ENCODE measurements at places on chromosomes 3 and 15. TPM values are rescaled to one million over a fixed set of nuclear protein-coding genes. Genes with fewer than 3 reads are reported as not detected.
A peak's percentile ranks its signal among the peaks of the same experiment; 100 is the strongest.

DNA sequence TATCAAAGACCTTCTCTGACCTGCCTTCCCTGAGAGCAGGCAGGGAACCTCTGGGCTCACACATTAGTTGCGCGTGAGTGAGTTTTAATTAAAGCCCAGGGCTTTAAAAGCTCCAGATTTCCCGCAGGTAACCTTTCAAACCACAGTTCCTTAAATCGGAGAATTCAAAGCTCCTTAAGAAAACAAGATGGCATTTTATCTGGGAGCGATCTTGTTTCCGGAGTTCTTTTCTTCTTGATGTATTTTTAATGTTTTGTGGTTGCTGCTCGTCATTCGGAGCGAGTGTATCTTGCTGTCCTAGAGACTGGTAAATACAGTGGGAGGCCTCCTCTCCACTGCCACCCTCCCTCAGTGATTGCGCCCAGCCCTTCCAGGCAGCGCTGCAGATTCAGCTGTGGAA is 284.3 kb downstream of the CLSTN2 start:
- DNase-seq: no peak
- no peaks in the 10 kb centered on the region for H3K36me3 ChIP-seq
- no peaks in the 10 kb centered on the region for H3K27me3 ChIP-seq
- peaks cover 16% of the 10 kb centered on the region for H3K4me1 ChIP-seq
- H3K4me3 ChIP-seq: no peak overlapping the region

- peaks cover 1% of the 10 kb centered on the region for H3K36me3 ChIP-seq
- peak overlapping the region; percentile 99 for H3K27ac ChIP-seq
- peak; percentile 12 for DNase-seq
- no peaks in the 10 kb centered on the region for H3K27me3 ChIP-seq
- peaks cover 82% of the 10 kb centered on the region for H3K4me1 ChIP-seq
- no peak overlapping the region for H3K4me3 ChIP-seq
Observed at GRCh38 chr15:65416845-65417416, 5.8 kb downstream of the IGDCC4 start.

- H3K27ac ChIP-seq: no peak overlapping the region
- H3K4me3 ChIP-seq: no peak overlapping the region
- no peaks in the 10 kb centered on the region for H3K27me3 ChIP-seq
- no peak for DNase-seq
- peaks cover 4% of the 10 kb centered on the region for H3K36me3 ChIP-seq
- peaks cover 10% of the 10 kb centered on the region for H3K4me1 ChIP-seq
Observed at GRCh38 chr3:191414732-191415131, 46.2 kb upstream of the PYDC2 start.

GRCh38 chr3:126321490-126321889 is 35.7 kb downstream of the KLF15 start:
- H3K27ac ChIP-seq: no peak overlapping the region
- H3K4me3 ChIP-seq: no peak overlapping the region
- no peak for DNase-seq
- no peaks in the 10 kb centered on the region for H3K36me3 ChIP-seq
- H3K4me1 ChIP-seq: no peaks in the 10 kb centered on the region

- no peaks in the 10 kb centered on the region for H3K4me1 ChIP-seq
- H3K27ac ChIP-seq: no peak overlapping the region
- DNase-seq: no peak
- peaks cover 2% of the 10 kb centered on the region for H3K27me3 ChIP-seq
Observed at GRCh38 chr3:166837535-166837934, 542.6 kb downstream of the ZBBX start.

- peaks cover 48% of the 10 kb centered on the region for H3K4me1 ChIP-seq
- peak overlapping the region; percentile 68 for H3K27ac ChIP-seq
- DNase-seq: no peak
- no peaks in the 10 kb centered on the region for H3K36me3 ChIP-seq
- no peak overlapping the region for H3K4me3 ChIP-seq
Observed at GRCh38 chr3:23490459-23490858, 287.3 kb downstream of the UBE2E2 start.

DNA sequence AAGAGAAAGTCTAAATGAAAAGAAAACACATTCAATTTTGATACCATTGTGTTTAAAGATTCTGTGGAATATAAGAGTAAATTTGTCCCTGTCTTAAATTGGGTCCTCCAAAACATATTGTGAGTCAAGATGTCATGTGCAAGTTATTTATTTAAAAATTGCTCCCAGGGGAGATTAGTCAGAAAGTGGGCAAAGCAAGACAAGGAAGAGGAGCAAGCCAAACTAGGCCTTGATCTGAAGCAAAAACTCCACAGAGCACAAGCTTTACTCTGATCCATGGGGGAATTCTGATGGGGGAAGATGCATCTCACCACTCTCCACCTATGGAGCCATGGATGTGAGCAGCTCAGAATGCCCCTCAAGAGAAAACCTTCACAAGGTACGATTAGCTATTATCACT is 342.8 kb upstream of the IL12A start:
- DNase-seq: no peak
- H3K27ac ChIP-seq: no peak overlapping the region
- no peaks in the 10 kb centered on the region for H3K27me3 ChIP-seq

DNA sequence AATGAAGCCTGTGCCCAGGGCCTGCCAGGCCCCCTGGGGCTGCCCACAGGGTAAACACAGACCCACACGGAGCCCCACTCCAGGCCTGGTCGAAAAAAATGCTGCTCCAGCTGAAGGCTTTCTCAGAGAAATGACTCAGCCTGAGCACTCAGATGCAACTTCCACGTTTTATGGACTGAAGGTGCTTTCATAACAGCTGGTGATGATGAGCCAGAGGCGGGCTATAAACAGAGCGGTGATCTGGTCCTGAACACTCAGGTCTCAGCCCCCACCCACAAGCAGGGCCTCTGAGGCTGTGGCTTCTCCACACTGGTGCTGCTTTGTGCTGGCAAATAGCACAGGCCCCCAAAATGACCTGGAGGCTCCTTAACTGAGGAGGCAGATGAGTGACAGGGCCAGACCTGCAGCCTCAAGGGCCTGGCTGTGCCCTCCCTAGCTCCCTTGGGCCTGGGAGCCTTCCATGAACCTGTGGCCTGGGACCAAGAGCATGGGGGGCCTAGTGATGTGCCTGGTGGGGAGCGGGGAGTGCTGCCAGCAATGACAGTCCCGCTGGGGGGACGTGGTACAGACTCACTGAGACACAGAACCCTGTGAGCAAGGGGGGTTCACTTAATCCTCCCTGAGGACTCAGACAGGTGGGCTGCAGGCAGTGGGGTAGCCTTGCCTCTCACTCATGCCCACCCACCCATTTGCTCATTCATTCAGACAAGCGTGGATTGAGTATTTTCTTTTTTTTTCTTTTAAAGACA is 23.0 kb upstream of the FURIN start:
- peak overlapping the region; percentile 65 for H3K27ac ChIP-seq
- DNase-seq: no peak
- H3K4me3 ChIP-seq: no peak overlapping the region
- no peaks in the 10 kb centered on the region for H3K27me3 ChIP-seq
- H3K36me3 ChIP-seq: no peaks in the 10 kb centered on the region

- H3K27ac ChIP-seq: no peak overlapping the region
- peaks cover 8% of the 10 kb centered on the region for H3K4me1 ChIP-seq
- H3K4me3 ChIP-seq: no peak overlapping the region
- no peaks in the 10 kb centered on the region for H3K27me3 ChIP-seq
- no peak for DNase-seq
Observed at GRCh38 chr15:52227456-52227855, 36.3 kb upstream of the GNB5 start.

- H3K27ac ChIP-seq: no peak overlapping the region
- H3K36me3 ChIP-seq: no peaks in the 10 kb centered on the region
- H3K4me3 ChIP-seq: no peak overlapping the region
- peaks cover 4% of the 10 kb centered on the region for H3K4me1 ChIP-seq
- DNase-seq: no peak
- no peaks in the 10 kb centered on the region for H3K27me3 ChIP-seq
Observed at GRCh38 chr3:170539897-170540296, 46.0 kb downstream of the SLC7A14 start.

DNA sequence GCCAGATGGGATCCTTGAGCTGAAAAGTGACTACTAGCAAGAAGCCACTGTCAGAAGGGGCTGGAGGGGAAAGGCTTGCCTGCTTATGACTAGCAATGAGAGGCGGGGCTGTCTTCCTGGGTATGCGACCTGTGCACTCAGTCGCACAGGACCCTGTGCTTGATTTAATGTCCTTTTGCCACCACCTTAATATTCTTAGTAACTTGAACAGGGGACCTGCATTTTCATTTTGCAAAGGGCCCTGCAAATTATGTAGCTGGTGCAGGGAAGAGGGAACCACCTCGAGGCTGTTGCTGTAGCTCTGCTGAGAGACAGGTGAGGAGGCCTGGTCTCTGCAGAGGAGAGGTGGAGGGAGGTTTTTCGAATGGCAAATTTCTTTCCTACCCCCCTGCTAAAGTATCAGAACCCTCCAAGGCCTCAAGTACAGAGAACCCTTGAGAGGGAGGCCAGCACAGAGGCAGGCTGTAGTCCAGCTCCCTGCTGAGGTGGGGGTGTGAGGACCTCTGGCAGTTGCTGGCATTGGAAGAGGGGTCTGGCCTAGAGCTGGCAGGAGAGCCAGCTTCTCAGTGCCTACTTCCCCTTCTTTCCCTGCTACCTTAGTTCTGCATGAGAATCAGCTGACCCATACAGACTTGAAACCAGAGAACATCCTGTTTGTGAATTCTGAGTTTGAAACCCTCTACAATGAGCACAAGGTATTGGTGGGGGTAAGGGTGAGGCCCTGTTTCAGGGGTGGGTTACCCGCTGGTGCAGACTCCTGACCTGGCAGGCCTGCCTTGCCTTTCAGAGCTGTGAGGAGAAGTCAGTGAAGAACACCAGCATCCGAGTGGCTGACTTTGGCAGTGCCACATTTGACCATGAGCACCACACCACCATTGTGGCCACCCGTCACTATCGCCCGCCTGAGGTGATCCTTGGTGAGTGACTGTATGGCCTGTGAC is 11.4 kb downstream of the CLK3 start:
- no peak for DNase-seq
- H3K27ac ChIP-seq: no peak overlapping the region
- H3K4me1 ChIP-seq: no peaks in the 10 kb centered on the region
- H3K27me3 ChIP-seq: no peaks in the 10 kb centered on the region
- H3K4me3 ChIP-seq: no peak overlapping the region

DNA sequence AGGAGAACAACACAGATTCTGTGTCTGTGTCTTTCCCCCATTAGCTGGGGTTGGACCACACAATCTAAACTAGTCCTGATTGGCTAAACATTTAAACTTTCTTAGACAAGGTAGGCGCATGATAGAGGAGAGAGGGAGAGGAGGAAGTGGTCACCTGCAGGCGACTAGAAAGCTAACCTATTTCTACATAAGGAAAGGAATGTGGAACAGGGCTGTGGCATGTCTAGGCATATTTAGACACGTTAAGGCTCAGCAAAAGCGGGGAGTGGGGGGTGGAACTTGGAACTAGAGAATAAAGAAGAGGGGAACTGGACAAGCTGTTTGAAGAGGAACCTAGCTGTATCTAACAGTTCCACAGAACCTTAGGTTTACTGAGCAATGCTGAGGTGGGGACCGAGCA is 12.8 kb downstream of the LRRC28 start:
- H3K27me3 ChIP-seq: no peaks in the 10 kb centered on the region
- no peak overlapping the region for H3K4me3 ChIP-seq
- H3K27ac ChIP-seq: no peak overlapping the region
- peaks cover 5% of the 10 kb centered on the region for H3K4me1 ChIP-seq
- DNase-seq: no peak
- H3K36me3 ChIP-seq: no peaks in the 10 kb centered on the region

DNA sequence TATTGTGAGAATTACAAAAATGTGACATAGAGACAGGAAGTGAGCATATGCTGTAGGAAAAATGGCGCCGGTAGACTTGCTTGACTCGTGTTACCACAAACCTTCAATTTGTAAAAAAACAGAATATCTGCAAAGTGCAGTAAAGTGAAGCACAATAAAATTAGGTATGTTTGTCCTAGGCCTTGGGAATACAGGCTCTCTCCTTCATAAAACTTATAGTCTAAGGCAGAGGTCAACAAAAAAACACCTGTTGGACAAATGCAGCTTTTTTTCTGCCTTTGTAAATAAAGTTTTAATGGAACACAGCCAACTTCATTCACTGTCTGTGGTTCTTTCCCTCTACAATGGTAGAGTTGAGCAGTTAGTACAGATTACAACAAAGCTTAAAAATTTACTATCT is 216.8 kb upstream of the SATB1 start:
- H3K27ac ChIP-seq: no peak overlapping the region
- no peaks in the 10 kb centered on the region for H3K36me3 ChIP-seq
- H3K4me1 ChIP-seq: no peaks in the 10 kb centered on the region
- H3K27me3 ChIP-seq: peaks cover under 1% of the 10 kb centered on the region
- no peak for DNase-seq
- no peak overlapping the region for H3K4me3 ChIP-seq

GRCh38 chr3:58429657-58430056 is 4.0 kb downstream of the PDHB start:
- no peak for DNase-seq
- H3K4me1 ChIP-seq: peaks cover 38% of the 10 kb centered on the region
- H3K4me3 ChIP-seq: no peak overlapping the region
- no peaks in the 10 kb centered on the region for H3K27me3 ChIP-seq

- H3K4me1 ChIP-seq: no peaks in the 10 kb centered on the region
- H3K27me3 ChIP-seq: peaks cover 3% of the 10 kb centered on the region
- H3K4me3 ChIP-seq: no peak overlapping the region
- no peak overlapping the region for H3K27ac ChIP-seq
Observed at GRCh38 chr15:69012761-69013364, 1.6 kb upstream of the NOX5 start.

DNA sequence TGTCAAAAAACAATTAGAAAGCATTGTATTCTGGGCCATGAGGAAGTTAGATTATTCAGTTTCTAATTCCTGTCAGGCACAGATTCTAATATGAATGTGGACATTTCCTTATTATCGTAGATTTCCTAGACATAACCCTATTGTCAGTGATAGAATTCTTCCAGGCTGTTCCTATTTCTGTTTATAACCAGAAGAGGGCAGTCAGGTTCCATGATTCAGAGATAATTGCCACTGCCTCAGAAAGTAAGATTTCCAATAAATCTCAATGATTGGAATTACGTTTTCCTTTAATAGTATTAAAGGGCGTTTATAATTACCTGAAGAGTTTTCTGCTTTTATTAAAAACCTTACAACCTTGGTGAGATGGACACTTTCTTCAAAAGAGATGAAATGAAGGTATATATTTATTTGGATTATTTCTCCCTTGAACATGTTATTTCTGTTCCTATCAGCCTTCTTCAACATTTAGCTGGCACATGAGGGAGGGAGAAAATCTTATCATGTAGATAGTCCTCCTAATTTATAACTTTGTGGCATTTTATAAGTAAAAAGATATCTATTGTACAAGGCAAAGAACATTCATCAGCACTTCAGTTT is 439.2 kb downstream of the MCTP2 start:
- peaks cover 22% of the 10 kb centered on the region for H3K4me1 ChIP-seq
- H3K36me3 ChIP-seq: no peaks in the 10 kb centered on the region
- no peak for DNase-seq
- no peak overlapping the region for H3K4me3 ChIP-seq
- peak overlapping the region; percentile 65 for H3K27ac ChIP-seq

The CYP1A2 gene
- not detected for total RNA-seq

The NEK11 gene
- total RNA-seq: 7.5 TPM

The LYSMD2 gene
- total RNA-seq: 2.7 TPM

The ANKRD63 gene
- not detected for total RNA-seq

The SNX22 gene
- 0.27 TPM for total RNA-seq

The ALPK3 gene
- 0.56 TPM for total RNA-seq

The COL6A5 gene
- not detected for total RNA-seq

The MST1R gene
- total RNA-seq: 0.55 TPM

The ARHGAP11A gene
- 14.5 TPM for total RNA-seq
